ENCODE measurements at places on chromosomes 13 and 19.

DNA sequence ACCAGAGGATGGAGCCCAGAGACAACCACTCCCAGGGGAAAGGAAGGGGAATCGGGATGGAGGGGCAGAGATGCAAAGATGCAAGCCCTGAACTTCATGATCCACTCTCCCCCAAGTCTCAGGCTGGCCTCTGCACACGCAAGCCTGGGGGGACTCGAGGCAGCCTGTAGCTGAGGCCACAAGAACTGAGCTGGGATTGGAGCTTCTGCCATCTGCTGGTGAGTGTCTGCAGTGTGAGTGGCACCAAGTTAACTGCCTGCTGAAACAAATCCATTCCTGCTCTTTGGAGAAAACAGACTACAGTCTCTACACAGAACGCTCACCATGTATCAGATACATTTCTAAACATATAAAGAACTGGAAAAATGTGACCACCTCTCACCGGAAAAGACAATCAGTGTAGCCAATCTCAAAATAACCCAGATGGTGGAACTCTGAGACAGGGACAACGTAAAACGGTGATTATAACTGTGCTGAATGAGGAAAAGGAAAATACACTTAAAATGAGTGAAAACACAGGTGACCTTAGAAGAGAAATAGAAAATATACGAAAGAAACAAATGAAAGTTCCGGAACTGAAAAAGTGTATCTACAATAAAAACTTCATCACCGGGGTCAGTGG, 62.1 kb downstream of the KLF2 start:
- peak; percentile 59 for DNase-seq

DNA sequence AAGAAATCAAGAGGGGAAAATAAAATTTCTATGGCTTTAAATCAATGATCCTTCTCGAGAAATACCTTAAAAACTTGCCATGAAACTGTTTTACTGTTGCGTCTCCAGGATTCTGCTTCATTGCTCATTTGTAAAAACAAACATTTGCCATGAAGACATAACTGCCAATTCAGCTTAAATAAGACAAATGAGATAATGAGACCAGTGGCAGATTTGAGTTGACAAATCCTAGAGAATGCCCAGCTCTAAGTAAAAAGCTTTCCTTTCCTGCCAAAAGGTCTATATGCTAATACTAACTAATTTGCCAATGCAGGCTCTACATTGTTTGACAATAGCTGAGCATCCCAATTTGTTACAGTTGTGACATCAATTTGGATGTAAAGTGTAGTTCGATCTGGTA, 400.5 kb upstream of the PCDH9 start:
- no peak for DNase-seq

DNA sequence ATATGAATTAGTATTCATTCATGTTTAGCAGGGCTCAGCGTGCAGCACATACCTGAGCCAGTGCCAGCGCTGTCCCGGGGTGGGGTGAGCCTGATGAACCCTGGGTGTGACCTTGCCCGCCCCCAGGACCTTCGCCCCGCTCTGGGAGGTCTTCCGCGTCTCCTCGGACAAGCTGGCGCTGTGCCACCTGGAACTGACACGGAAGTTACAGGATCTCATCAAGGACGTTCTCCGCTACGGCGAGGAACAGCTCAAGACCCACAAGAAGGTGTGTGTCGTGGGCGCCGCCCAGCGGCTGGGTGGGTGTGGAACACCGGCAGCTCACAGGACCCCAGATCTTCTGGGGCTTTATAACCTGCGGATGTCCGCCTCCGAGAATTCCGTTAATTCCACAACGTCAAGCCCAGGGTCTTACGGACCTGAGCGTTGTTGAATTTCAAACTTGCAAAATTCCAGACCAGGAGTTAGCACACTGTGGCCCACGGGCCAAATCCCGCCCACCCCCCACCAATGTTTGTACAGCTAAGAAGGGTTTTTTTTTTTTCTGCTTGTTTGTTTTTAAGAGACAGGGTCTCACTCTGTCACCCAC, 15.4 kb downstream of the FCHO1 start:
- DNase-seq: no peak

DNA sequence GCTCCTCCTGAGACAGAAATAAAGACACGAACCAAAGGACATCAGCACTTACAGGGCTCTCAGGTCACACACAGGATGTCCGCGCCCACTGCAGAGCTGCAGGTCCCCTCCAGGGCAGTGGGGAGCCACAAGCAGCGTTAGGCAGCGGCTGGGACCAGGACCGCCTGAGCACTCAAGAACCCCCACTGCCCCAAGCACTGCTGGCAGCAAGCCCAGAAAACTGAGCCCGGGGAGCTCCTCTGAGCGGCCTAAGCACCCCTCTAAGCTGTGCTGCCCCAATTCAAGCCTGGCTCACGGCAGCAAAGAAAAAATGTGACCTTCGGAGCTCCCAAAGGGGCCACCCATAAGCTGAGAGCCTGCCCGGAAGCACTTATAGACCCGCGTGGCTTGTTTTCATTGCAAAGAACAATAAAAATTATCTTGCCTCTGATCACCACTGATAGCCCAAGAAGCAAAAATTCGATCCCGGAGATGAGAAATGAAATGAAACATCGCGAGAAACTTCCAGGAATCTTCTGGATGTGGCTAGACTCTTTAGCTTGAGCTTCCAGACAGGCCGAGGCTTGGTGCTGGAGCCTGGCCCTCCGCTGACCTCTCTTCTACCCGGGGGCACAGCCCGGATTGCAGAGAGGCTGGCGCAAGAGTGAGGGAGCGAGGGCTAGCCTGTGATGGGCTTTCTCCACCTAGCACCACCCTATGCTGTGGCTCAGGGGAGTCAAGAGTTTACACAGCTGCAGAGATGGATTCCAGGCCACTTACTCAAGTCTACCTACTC, 6.3 kb downstream of the DPP9 start:
- no peak for DNase-seq

- DNase-seq: no peak
These were observed 174.5 kb downstream of the KCTD12 start for GRCh38 chr13:76711550-76712182.

- no peak for DNase-seq
These were observed 355.6 kb downstream of the SLC7A1 start for GRCh38 chr13:29239653-29240525.

- DNase-seq: no peak
These were observed 50.8 kb downstream of the ZAR1L start for GRCh38 chr13:32264407-32264806.

- DNase-seq: no peak
These were observed 913.2 kb downstream of the DIAPH3 start for GRCh38 chr13:59250336-59251189.

- no peak for DNase-seq
These were observed 213.6 kb downstream of the URI1 start for GRCh38 chr19:30155381-30156200.

DNA sequence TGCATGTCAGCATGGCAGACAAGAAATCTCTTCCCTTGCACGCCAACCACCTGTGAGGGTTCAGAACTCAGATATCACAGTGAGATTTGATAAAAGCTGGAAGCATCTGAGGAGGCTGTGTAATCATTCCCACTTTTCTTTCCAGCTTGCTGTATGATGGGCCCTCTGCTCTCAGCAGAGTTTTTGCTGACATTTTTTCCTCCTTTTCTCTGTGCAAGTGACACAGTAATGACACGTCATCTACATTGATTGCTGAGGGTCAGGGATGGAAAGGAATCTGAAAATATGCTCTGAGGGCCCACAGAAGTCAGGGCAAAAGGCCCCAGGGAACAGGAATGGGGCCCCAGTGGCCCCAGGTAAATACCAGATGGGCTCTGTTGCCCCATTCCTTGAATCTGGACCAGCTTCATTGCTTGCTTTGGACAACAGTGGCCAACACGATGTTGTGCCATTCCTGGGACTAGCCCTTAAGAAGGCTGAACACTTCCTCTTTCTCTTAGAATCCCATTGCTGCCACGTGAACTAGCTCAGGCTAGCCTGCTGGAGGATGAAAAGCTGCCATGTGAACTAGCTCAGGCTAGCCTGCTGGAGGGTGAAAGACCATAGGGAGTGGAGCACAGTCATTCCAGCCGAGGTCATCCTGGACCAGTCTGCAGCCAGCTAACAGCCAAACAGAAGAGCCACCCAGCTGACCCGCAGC, 68.2 kb downstream of the CACNA1A start:
- no peak for DNase-seq

DNA sequence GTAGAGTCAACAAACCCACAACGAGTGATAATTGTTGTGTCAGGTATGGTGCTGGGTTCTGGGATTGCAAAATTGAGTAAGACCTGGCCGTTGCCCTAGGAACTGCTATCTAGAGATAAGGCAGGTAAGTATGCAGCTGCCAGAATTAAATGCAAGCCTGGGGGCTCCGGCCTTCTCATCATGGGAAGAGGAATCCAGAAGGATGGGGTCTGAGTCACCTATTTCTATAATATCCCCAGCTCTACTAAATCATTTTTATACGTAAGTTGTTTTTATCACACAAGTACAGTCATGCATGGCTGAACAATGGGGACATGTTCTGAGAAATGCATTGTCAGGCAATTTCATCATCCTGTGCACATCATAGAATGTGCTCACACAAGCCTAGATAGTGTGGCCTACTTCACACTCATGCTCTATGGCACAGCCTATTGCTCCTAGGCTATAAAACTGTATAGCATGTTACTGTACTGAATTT, 203.0 kb downstream of the KLF5 start:
- DNase-seq: no peak

DNA sequence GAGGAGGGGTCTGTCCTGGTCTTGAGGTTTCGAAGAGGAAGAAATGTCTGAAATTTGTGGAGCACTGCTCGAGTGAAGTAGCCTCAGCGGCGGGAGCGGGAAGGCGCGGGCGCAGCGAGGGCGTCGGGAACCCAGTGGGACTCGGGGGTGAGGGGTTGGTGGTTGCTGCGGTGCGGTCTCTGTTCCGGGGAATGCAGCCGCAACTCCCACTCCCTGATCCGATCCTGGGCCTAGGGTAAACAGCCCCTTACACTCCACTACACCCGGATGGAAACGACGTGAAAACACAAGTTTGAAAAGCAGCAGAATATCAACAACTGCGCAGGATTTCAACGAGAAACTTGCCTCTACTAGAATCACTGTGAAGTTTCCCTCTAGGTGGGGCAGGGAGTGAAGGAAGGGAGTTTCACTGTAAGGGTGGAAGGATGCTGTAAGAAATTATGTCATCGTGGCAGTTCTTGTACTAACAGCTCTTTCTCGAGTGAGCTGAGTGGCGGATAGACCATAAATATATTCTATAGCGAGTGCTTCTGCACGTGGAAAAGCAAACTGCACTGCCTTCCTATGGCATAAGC, 2.0 kb upstream of the KLF12 start:
- peak; percentile 70 for DNase-seq

DNA sequence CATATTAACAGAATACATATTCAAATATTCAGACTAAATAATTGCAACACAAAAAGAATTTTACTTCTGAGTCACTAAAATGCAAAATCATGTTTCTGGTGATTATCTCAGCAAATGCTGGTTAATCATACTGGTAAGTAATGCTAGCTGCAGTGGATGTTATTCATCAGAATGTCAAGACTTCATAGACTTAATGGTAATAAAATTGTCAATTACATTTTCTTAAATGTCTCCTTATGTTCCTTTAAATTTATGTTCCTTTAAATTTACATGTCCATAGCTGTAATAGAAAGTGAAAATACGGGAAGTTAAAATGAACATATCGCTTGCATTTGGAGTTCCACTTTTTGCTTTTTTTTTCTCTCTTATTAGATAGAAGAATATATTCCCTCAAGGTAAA, 853.0 kb downstream of the SLITRK6 start:
- DNase-seq: no peak

DNA sequence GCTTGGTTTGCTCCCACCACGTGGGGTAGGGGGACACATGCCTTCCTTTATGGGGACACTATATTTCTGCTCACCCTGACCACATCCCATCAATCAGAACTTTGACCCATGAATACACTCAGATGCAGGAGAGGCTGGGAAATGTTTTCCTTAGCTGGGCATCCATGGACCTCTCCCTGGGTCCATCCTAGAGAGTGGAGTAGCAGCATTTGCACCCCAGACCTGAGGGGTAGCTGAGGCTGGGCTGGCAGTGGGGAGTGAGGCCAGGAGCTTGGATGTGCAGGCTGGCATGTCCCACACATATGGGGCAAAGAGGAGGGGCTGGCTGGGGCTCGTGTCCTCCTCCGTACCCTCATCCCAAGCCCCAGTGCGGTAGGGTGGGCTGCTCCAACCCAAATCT, 152.8 kb downstream of the TM9SF2 start:
- no peak for DNase-seq

DNA sequence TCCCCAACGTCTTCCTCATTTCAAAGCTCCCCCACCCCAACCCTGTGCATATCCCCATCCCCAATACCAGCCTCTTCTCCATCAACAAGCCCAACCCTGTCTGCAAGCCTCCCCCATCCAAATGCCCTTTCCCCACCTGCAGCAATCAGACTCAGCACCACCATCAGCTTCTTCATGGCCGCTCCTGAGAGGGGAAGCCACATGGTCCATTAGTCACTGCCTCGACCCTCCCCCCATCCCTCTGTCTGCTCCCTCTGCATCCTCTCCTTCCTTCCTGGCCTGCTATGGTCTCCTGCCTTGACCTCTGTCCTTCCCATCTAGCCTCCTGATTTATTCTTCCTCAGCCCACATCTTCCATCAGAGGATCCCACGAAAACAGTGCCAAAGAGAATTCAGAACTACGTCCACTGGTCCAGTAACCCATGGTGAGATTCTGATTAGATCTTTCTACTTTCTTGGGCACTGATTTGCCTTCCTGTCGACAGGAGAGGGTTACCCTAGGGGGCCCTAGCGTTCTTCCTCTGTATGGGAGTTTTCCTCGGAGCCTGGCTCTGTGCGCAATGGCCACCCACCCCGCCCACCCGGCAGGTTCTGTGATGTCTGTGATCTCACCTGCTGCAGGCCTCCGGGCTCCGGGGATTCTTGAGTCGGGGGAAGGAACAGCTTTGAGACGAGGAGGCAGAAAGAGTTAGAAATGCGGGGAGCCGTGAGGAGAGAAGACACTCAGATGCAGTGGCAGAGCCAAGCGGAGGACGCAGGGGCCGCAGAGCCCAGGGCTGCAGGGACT, 1.3 kb downstream of the KLK6 start:
- no peak for DNase-seq

- DNase-seq: no peak
These were observed 17.7 kb downstream of the RFX2 start for GRCh38 chr19:6092329-6093286.

- DNase-seq: peak; percentile 85
These were observed 5.6 kb downstream of the UHRF1 start for GRCh38 chr19:4914736-4915501.

DNA sequence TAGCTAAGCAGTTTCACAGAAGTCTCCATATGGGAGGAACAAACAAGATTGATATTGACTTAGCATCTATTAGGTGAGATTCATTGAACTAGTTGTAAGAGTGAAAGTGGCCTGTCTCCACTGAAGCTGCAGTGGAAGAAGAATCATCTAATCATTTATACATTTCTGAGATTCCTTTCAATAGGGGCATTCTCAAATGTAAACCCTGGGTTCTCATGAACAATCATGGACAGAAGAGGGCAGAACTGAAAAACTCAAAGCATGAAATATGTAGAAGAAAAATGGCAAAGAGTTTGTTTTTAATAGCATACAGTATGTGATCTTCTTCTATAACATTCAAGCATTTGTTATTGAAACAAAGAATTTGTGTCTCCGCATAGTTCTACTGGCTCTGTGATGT, 17.6 kb upstream of the POSTN start:
- no peak for DNase-seq
